ENCODE measurements at places on chromosomes 13 and 19. TPM values are rescaled to one million over a fixed set of nuclear protein-coding genes. Genes with fewer than 3 reads are reported as not detected.

CATSPERD gene
- not detected for total RNA-seq

CPB2 gene
- total RNA-seq: not detected

KLK12 gene
- total RNA-seq: not detected

ARL11 gene
- total RNA-seq: 0.50 TPM

ZNF677 gene
- 24.2 TPM for total RNA-seq

TPTE2 gene
- total RNA-seq: not detected

TRIP10 gene
- total RNA-seq: 6.1 TPM

All from CD4-positive, alpha-beta memory T cell (primary cell).